ENCODE measurements at places on chromosomes 5 and 9.

DNA sequence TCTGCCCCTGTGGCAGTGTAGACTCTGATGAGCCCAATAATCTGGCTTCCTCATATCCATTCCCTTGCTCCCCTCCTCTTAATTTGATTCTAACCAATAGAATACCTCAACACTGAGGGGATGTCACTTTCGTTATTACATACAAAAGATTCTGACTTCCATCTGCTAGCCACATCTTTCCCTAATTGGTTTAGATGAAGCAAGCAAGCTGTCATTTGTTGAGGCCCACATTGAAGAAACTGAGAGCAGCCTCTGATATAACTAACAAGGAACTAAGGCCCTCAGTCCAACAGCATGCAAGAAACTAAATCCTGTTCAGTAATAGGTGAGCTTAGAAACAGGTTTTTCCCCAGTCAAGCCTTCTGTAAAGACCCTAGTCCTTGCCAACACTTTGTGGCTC, 5.8 kb downstream of the ADAMTS6 start:
- no peak for DNase-seq

DNA sequence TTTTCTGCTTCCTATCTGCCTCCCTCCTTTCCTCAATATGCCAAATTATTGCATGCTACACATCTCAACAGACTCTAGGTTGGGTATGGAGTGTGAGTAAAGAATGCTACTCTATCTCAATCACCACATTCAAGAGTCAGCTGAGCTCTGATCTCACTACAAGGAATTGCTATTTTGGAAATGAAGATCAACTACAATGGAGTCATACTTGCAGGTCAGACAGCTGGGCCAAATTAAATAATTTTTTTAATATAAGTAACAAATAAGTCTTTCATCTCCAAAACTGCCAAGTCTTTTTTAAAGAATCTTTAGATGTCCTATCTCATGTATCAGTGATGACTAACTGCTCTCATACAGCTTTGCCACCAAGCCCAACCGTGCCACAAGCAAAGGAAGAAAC, 64.0 kb downstream of the DEPDC1B start:
- no peak for DNase-seq

DNA sequence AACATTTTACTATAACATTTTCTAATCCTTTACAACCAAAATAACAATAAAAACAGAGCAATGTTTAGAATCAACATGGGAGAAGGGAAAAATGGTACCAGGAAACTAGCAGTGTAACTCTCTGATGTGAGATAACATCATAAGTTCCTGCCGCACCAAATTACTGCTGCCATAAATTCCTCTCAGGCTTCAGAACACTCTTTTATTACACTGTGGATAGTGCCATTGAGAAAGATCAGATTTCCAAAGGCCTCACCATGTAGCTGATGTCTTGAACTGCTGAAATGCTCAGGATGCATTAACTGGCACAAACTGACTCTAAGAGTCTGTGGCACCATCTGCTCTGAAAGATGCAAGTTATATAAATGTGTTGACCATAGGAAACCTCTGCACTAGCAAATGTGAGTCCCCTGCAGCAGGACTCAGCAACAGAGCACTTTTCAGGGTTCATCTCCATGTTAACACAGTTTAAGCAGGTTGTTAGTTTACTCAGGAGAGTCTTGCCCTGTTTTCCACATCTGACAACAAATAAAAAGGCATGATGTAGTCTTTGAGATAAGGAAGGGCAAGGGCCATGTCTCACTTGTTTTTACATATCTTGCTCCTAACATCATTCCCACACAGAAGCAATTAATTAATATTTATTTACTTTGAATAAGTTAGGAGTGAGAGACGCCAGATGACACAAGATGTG, 218.1 kb downstream of the CETN3 start:
- no peak for DNase-seq

DNA sequence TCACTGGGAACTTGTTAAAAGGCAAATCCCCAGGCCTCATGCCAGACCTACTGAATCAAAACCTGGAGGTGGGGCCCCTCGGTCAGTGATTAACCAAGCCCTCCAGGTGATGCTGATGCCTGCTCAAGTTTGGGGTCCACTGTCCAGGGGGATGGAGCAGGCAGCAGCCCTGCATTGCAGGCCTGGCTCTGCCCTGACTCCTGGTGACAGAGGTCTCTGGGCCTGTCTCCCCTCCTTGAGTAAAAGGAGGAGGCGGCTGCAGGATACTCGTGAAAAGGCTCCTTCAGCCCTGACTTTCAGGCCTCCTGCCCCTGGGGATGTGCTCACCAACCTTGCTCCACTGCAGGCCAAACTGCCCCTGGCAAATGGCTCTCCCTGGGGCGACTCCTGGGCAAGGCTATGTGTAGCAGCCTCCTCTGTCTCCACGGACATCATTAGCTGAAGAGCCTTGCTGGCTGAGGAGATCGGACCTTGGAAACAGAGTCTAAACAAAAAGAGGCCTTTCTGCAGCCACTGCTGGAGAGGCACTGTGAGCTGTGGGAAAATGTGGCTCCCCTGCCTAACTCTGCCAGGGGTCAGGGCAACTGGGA, 134.8 kb upstream of the ALDH1B1 start:
- DNase-seq: no peak

DNA sequence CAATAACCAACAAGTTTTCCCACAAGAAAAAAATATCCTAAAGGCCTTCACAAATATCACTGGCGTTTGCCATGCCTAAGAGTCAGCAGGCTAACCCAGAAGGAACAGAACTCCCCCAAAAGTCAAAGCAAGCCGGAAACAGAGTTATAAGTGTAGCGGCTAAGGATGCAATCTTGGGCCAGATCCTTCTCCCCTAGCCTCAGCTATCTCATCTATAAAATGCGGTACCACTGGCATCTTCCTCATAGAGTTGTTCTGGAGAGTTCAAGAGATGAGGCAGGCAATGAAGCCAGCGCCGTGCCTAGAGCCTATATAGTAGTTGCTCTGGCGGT, 632 bp downstream of the DPM2 start:
- no peak for DNase-seq

GRCh38 chr5:40221796-40222195, 457.9 kb upstream of the PTGER4 start:
- DNase-seq: no peak

DNA sequence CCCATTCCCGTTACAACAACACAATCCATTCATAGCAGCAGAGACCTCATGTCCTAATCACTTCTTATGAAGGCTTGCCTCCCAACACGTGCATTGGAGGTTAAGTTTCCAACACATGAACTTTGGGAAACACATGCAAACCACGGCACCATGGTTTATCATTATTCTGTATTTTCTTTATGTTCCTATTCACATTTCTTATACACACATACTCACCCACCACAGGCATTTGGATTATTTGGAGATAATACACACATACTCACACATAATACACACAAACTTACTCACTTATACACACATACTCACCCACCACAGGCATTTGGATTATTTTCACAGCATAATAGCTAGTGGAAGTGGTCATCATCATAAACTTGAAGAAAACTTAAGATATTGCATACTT, 75.6 kb downstream of the C7 start:
- DNase-seq: no peak

- DNase-seq: no peak
Observed at GRCh38 chr5:160352308-160352707, 18.1 kb downstream of the C1QTNF2 start.

GRCh38 chr9:98778711-98779530, 17.4 kb downstream of the ANKS6 start:
- no peak for DNase-seq

DNA sequence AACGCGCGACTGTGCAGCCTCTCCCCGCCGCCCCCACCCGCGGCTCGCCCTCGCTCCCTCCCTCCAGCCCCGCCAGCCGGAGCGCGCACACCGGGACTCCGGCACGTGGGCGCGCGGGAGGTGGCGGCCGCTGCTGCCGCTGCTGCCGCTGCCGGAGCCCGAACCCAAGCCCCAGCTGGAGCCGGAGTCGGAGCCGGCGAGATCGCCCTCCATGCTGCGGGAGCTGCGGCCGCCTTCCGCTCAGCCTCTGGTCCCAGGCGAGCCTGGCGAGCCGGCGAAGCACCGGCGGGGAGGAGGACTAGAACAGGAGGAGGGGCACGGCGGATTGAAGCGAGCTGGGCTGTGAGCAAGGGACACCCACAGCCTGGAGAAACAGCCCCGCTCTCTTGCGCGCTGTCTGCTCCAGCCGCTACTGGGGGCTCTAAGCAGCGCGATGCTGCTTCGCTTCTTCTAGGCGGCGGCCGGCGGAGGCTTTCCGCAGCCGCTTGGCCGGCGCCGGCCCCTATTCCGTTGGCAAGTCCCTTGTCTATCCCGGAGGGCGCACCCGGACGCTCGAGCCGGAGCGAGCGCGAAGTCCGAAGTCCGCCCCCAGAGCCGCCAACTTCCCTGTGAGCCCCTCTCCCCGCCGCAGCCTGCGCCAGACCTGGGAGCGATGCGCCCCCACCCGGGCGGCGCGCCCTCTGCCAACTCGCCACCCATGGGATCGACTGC, 598.7 kb upstream of the SGCD start:
- DNase-seq: no peak

GRCh38 chr5:157747173-157747740, 3.7 kb downstream of the LSM11 start:
- DNase-seq: no peak

- DNase-seq: no peak
Observed at GRCh38 chr5:113474100-113474728, 14.0 kb downstream of the MCC start.

- DNase-seq: no peak
Observed at GRCh38 chr5:25190521-25191000, 545.8 kb upstream of the CDH10 start.

- DNase-seq: no peak
Observed at GRCh38 chr9:114430457-114430856, 42.7 kb upstream of the AKNA start.

- no peak for DNase-seq
Observed at GRCh38 chr9:96483733-96484390, 33.9 kb downstream of the HABP4 start.

DNA sequence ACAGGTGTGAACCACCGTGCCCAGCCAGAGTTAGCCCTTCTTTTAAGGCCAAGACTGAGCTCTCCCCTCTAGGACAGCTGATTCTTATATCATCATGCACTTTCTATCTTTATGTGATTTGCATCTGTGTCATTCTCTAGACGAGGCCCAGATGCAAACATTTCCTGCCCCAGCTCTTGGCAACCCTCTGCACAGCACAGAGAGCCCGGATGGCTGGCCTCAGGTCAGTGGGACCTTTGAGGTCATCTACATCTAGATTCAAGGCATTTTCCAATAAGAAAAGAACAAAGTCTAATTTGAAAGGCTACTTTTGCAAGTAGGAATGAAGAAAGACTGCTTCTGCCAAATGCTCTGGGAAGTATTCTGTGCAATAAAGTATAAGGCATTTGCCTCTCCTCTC, 109.0 kb upstream of the DAB2 start:
- no peak for DNase-seq

- no peak for DNase-seq
Observed at GRCh38 chr5:173751266-173751600, 134.8 kb upstream of the BOD1 start.

DNA sequence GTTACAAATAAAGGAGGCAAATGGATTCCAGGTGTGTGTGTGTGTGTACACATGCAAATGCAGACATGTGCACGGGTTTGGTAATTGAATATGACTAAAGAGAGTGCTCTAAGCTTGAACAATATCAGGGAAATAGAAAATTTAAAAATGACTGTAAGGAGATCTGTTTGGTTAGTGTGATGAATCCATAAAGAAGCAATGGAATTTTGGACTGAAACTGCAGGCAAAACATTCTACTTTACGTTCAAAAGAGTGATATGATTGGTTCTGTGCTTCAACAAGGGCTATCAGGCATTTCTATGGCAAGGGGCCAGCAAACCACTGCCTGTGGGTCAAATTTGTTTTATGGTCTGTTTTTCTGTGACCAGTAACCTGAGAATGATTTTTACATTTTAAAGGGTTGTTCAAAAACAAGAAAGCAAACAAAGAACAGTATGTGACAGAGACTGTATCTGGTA, 332.8 kb upstream of the KLF9 start:
- no peak for DNase-seq

DNA sequence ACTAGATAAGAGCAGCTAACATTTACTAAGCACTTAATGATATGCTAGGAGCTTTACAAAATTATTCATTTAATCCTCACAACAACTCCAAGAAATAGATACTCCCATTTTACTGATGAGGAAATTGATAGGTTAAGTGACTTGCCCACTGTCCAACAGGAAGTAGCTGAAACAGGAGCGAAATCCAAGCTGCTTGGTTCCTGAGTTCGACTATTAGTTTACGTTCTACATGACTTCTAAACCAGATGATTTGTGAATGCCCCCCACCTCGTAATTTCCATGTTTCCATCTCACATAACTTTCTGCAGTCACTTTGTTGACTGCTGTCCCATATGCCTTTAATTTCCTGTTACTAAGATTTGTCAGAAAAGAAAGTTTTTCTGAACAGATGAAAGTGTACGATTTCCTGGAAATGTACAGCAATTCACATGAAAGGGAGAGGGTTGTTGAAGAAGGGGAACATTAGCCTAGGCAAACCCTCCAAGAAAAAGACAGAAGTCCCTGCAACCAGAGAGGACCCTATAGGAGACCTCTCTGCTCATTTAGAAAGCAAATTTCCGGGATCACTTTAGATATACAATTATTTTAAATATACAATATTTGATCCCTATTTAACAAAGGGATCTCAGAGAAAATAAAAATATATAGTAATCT, 279.1 kb upstream of the EFNA5 start:
- DNase-seq: no peak

DNA sequence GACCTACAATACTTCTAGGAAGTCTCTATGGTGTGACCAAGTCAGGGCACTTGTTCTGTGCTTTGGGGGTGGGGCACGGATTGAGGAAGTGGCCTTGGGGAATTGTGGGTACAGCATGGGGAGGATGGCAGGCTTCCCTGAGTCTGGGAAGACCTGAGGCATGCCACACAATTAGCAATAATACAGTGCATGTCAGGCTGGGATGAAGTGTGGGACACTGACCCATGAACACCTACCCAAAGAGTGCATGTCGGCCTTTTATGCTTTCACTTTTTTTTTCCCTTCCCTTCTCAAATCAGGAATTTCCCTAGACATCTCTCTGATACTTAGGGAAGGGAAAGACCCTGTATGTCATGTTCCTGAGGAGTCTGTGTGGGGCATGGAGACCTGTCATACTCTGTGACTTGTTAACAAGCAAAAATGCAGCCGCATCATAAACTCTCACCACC, 146.4 kb downstream of the PALM2AKAP2 start:
- no peak for DNase-seq
